ENCODE measurements at places on chromosomes 2 and 18.

DNA sequence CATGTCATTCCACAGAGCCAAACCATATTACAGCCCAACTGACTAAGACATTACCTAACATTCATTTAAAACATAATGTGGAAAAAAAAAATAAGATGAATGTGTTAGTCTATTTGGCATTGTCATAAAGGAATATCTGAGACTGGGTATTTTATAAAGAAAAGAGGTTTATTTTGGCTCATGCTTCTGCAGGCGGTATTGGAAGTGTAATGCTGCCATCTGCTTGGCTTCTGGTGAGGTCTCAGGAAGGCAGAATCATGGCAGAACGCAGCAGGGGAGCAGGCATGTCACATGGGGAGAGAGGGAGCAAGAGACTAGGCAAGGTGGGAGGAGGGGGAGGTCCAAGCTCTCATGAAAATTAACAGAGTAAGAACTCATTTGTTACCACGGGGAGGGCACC, 504.8 kb upstream of the LRATD1 start:
- no peak for DNase-seq

DNA sequence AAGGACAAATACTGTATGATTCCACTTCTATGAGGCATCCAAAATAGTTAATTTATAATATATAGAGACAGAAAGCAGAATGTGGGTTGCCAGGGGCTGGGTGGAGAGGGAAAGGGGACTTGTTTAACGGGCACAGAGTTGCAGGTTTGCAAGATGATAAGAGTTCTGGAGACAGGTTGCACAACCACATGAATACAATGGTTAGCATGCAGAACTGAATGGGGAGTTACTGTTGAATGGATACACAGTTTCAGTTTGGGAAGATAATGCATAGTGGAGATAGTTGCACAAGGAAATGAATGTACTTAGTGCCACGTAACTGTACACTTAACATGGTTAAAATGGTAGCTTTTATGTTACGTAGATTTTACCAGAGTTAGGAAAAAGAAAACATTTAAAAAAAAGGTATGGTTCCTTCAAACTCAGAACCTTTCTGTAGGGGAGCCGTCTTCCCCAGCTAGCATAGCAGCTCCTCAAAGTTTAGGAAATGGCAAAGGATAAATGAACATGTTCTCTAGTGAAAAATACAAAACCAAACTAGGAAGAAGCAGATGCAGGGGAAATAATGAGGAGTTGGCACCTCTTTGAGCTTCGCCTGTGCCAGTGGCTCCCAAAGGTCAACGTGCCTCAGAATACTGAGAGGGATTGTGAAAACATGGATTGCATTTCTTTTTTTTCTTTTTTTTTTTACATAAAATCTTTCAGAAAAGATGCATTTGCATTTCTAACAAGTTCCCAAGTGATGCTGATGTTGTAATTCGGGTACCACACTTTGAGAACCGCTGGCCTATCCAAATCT, 95.2 kb downstream of the ZCCHC2 start:
- no peak for DNase-seq

- DNase-seq: no peak
These were observed 104.4 kb downstream of the OSBPL1A start for GRCh38 chr18:24293254-24293653.

DNA sequence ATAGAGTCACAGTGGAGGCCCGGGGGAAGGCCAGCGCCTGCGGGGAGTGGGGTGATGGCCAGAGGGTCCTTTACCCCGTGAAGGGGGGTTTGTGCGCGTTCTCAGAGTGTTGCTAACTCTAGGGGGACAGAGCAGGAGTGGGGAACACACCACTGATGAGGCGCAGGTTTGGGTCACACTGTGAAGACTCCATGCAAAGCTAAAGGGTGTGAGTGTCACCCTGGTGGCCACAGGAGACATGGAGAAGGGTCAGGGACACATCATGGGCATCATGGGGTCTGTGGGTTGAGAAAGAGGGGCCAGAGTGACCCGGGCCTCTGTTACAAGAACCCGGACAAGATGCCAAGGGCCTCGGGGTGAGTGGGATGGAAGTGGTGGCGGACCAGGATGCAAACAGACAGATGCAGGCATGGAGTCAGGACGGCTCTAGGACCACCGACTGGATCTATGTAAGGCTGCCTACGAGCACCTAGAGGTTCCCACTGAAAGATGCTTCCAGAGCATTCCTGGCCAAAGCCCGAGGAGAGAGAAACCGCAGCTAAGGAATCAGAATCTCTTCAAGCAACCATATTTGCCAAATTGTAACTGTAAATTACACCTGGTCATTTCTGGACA, 84.3 kb downstream of the PXDN start:
- no peak for DNase-seq

GRCh38 chr2:32363597-32363996, 6.8 kb downstream of the BIRC6 start:
- DNase-seq: no peak

GRCh38 chr2:7758073-7758759, 841.0 kb downstream of the RNF144A start:
- DNase-seq: no peak

- DNase-seq: peak; percentile 8
These were observed 3.4 kb downstream of the INSIG2 start for GRCh38 chr2:118091631-118092030.

- no peak for DNase-seq
These were observed 134.5 kb downstream of the GALNT14 start for GRCh38 chr2:31003749-31004148.

DNA sequence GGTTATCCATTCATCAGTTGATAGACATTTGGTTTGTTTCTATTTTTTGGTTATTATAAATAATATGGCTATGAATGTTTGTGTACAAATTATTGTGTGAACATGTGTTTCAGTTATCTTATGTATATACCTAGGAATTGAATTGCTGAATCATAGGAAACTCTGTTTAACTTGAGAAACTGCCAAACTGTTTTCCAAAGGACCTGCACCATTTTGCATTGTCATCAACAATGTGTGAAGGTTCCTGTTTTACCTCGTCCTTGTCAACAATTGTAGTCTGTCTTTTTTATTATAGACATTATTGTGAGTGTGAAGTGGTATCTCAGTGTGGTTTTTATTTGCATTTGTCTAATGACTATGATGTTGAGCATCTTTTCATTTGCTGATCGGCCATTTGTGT, 17.1 kb downstream of the PDK1 start:
- DNase-seq: no peak

DNA sequence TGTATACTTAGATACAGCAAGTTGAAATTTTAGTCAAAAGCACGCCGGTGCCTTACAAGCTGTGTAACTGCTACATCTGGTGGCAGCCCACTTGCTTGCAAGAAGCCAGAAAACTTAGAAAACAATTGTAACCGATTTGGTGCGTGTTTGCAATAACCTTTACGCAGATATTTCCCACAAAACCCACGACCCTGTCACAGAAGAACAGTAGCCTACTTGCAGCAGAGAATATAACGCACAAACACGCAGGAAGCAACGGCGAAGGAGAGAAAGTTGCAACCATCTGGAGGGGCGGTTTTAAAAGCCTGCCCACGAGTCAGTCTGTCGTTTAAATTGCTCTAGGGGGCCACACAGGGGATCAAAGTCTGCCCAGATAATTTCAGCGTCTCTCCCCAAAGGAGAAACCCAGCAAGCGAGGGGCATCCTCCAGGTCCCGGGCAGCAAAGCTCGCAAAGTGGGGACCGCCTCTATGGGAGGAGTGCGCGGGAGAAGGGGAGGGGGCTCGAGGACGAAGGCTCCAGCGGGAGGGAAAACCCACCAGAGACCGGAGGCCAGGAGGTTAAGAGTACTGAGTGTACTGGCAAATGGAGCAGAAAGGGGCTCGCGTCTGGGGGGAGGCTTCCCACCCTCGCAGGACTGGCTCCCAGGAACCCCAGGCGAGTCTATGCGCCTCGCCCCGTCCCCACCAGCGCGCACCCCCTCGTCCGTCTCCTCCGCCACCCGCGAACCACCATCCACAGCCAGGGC, 1.1 kb downstream of the TLK1 start:
- DNase-seq: peak; percentile 77

All from astrocyte of the hippocampus (primary cell).